Omental fat pad (tissue), 4 donors: ENCODE measurements at places on chromosomes 6 and 20.

DNA sequence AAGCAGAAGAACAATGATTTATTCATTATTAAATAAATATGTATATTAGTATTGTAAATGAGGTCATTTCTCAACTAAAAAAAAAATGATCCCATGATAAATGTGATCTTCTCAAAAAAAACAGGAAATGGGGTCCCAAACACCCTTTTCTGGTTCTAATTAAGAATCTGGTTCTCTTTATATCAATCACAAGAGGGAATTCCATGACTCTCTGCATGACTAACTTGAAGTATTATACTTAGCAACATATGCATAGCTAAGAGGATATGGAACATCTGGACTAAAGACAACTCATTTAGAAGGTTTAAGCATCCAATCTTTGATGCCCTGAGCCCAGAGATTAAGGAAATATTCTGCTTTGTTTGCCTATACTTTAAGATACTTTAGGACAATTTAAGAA, 89.7 kb upstream of the EMILIN3 start:
- DNase-seq, result no peak

- no peak for DNase-seq
Measured at GRCh38 chr6:38034274-38034914, 214.9 kb downstream of the ZFAND3 start.

DNA sequence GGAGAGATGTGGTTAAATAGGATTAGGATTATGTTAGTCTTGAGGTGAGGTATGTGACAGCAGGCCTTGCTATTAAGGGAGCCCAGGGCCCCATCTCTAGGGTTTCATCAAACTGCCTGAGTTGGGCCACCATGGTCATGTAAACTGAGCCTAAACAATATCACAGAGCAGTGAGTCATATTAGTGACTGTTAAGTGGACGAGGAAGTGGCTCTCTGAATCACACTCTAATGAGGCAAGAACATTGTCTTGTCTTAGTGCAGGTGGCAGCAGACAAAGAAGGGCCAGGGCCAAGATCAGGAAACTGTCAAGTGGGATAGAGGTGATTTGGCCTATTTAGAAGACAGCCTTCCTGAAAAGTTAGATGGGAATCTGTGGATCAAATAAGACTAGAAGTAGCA, 23.1 kb downstream of the ENPP3 start:
- DNase-seq, result no peak

DNA sequence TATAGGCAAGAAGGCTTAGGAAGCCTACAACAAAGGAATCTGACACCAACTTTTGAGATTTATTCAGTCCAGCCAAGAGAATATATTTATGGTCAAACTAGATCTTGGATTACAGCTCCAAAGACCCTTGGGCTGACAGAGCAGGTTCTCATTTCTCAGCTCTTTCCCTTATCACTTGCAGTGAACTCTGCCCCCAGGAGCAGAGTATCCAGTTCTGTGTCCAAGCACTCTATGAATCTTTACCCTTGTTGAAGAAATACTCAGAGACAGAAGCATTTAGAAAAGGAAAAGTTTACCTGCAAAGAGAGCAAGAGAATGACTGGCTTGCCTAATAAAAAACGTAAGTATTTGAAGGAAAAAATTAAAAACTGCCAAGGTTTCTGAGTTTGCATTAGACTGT, 190.5 kb downstream of the SLC16A10 start:
- no peak for DNase-seq

- no peak for DNase-seq
Measured at GRCh38 chr20:13353261-13353945, 132.3 kb downstream of the ISM1 start.

DNA sequence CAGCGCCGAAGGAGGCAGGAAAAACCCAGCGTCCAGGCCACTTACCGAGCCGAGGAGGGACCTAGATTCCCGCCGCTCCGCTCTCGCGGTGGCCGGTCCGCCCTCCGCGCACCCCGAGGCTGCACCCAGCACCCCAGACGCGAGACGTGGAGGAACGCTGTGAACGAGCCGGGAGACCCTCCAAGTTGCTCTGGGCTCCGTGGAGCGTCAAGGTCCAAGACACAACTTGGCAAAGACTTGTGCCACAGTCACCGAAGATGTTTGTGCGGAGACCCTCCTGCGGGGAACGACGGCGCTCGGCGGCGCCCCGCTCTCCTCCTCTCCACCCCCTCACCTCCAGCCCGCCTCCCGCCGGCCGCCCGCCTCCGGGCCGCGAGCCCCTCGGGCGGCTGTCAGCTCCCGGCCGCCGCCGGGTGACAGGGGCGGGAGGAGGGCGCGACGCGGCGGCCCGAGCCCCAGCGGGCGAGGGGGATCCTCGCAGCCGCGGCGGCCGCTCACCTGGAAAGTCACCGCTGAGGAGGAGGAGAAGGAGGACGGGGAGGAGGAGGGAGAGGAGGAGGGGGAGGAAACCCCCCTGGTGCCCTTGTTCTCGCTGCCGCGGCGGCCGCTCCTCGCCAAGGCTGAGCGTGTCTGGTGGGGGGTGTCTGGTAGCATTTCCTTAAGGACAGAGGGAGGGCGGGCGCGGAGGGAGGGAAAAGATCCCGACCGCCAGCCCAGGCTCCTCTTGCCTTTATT, 637 bp upstream of the HIVEP2 start:
- DNase-seq, result no peak

GRCh38 chr6:39980839-39981580, 46.7 kb upstream of the MOCS1 start:
- no peak for DNase-seq

DNA sequence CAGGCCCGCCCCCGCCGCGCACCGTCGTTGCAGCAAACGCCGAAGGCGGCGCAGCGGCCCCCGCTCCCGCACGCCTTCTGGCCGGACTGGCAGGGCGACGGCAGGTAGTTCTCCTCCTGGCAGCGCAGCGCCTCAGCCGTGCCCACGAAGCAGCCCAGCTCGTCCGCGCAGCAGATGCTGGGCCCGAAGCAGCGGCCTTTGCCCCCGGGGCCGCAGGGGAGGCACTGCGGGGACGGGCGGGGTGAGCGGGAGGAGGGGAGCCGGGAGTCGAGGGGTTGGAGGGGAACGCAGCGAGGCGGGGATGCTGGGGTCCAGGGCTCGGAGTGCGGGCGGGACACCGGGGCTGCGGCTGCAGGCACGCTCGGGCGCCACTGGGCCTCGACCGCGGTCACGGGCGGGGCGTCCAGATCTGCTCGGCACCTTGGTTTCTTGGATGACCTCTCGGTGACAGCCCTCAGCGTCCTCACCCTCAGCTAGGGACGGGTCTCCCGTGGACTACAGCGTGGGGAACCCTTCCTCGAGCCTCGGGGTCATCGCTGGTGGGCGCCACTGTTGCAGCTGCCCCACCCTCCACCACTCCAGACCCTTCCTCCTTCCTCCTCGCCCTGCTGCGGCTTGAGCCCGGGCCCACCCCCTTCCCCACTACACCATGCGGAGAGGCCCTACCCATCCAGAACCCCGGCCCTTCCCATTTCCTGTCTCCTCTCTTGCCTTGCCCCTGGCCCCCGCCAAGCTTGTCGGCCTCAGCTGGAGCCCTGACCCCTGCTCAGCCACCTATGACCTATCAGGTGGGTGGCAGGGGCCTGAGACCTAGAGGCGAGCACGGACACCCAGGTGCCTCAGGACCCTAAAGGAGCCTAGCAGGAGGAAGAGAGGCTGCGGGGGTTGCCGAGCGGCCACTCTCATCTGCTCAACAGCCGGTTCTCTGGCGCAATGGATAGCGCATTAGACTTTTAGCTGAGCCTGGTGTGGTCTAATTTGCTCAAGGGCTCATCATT, 1.3 kb downstream of the AVP start:
- DNase-seq, result no peak

- no peak for DNase-seq
Measured at GRCh38 chr6:166419717-166420116, 37.0 kb upstream of the MPC1 start.

DNA sequence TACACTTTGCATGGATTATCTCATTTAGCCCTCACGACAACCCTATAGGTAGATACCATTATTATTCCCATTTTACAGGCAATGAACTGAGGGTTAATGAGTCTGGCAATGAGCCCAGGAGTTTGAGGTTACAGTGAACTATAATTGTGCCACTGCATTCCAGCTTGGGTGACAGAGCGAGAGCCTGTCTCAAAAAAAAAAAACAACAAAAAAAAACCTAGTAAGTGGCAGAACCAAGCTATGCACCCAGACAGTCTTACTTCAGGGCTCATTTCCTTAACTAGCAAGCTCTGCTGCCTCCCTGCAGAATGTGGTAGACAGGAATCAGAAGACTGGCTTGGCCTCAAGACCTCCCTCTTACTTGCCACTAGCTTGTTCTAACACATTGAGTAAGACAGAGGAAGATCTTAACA, 71.9 kb upstream of the RREB1 start:
- no peak for DNase-seq

GRCh38 chr20:17606001-17606400, 36.1 kb downstream of the DSTN start:
- no peak for DNase-seq

GRCh38 chr6:99236010-99236409, 113.5 kb downstream of the FAXC start:
- no peak for DNase-seq

GRCh38 chr6:82836022-82836575, 229.5 kb downstream of the UBE3D start:
- DNase-seq, result no peak

- DNase-seq, result no peak
Measured at GRCh38 chr6:142307963-142308748, 6.3 kb downstream of the ADGRG6 start.

DNA sequence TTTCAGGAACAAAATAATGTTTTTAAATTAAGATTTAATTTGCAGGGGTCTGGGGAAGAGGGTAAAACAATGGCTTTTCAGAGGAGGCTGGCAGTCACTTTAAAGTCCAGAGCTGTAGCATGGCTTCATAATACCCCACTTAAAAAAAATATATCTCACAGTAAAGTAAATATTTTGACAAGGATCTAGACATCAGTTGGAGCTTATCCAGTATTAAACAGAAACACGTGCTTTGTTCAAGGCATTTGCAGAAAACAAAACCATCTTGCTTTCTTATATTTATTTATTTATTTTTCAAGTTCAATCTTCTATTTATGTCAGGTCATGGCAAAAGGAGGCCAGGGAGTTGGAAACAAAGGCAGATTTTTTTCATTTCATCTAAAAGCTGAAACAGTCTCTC, 53.3 kb upstream of the PRL start:
- DNase-seq, result no peak

DNA sequence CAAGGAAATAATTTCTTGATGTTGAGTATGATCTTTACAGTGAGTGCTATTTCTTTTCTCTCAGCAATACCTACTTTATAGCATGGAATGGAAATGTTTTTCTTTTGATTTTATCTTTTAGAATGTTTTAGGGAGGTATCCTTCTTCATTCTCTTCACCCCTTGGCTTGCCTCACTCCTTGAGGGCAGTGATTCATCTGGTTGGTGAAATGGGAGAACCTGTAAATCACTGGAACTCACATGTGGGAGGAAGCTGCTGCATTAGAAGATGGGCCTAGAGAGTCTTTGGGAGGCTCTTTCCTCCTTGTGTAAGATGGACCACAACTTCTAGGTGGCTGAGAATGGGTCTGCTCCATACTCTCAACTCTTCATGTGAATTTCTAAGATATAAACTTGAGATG, 244.8 kb upstream of the SYNCRIP start:
- no peak for DNase-seq

DNA sequence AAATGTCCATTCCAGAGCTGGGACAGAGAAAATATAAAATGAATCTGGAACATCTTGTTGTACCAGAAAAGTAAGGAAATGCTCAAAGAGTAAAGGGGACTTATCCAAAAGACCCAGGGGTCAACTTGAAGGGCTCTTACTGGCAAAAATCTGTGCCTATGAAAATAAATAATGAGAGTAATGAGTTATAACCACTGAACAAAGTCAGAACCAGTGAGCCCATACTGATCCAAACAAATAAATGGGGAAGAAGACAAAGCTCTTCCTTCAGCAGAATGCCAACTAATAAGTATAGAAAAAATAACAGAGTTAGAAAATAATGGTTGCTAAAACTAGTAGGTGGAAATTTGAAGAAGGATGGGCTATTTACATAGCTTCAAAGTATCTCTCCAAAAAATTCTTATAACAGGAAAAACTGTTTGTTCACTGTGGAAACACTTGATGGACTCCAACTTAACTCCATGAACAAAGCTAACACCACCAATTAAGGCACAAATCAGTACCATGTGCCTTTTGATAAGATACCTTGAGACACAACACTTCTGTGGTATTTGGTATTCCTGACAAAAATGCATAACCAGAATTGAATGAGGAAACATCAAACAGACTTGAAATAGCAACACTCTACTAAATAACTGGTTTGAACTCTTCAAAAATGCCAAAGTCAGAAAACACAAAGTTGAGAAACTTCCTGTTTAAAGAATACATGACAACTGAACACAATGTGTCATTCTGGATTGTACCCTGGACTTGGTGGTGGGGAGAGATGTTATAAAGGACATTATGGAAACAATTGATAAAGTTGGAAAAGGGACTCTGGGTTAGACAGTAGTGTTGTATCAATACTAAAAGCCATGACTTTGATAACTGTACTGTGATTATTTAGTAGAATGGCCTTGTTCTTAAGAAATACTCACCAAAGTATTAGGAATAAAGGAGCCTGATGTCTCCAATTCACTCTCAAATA, 197.5 kb downstream of the ISM1 start:
- no peak for DNase-seq

DNA sequence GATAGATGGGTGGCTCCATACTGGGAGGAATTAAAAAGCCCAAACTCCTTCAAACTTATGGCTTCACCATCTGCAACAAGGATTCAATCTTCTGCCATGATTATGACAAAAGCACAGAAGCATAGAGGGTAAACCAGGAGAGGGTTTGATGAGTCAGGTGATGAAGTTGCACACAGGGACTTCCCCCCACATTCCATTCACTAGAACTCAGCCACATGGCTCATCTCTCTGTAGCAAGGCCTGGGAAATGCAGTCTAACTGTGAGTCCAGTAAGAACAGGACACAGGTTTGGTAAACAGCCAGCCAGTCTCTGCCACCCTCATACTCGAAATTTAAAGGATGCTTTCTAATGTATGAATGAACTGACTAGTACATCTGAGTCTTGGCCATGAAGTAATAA, 142.9 kb downstream of the HIVEP2 start:
- DNase-seq, result no peak

- no peak for DNase-seq
Measured at GRCh38 chr6:43803055-43803782, 33.2 kb downstream of the VEGFA start.

DNA sequence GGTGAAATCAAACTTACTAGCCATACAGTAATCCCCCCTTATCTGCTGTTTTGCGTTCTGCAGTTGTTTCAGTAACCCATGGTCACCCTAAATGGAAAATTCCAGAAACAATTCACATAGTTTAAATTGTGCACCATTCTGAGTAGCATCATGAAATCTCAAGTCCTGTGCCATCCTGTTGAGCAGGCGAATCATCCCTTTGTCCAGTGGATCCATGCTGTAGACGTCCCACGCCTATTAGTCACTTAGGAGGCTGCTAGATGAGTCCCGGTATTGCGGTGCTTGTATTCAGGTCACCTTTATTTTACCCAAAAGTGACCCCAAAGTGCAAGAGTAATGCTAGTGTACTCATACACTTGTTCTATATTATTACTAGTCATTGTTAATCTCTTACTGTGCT, 46.4 kb downstream of the HECA start:
- DNase-seq, result no peak

GRCh38 chr6:157726892-157727628, 96.0 kb upstream of the SNX9 start:
- DNase-seq, result no peak

GRCh38 chr6:101114703-101115102, 233.6 kb upstream of the ASCC3 start:
- DNase-seq, result no peak
